ENCODE measurements at places on chromosomes 11 and 22.
A peak's percentile ranks its signal among the peaks of the same experiment; 100 is the strongest.

GRCh38 chr11:4727171-4727570 is 22.6 kb downstream of the MMP26 start:
- no peak for DNase-seq

- no peak for DNase-seq
Measured at GRCh38 chr22:32067613-32068012, 24.6 kb downstream of the SLC5A1 start.

- DNase-seq, result no peak
Measured at GRCh38 chr22:25159028-25159427, 40.6 kb upstream of the CRYBB3 start.

DNA sequence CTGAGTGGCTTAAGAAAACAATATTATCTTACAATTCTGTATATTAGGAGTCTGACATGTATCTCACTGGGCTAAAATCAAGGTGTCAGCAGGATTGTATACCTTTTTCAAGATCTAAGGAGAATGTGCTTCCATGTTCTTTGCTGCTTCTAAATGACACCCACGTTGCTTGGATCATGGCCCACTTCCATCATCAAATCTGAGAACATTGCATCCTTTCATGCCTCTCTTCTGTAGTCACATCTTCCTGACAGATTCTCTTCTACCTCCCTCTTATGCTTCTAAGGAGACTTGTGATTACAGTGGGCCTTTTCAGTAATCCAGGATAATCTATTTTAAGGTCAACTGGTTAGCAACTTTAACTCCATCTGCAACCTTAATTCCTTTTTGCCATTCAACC is 499.4 kb downstream of the FAM181B start:
- DNase-seq, result no peak

- DNase-seq, result peak; percentile 77
Measured at GRCh38 chr22:46069521-46070214, 80.7 kb upstream of the PPARA start.

- no peak for DNase-seq
Measured at GRCh38 chr11:36060926-36061325, 117.1 kb downstream of the LDLRAD3 start.

GRCh38 chr22:26485806-26486390 is 2.2 kb downstream of the SRRD start:
- DNase-seq, result no peak

- no peak for DNase-seq
Measured at GRCh38 chr11:112644410-112645131, 316.6 kb upstream of the NCAM1 start.

- no peak for DNase-seq
Measured at GRCh38 chr22:19753090-19753842, 7.3 kb upstream of the TBX1 start.

- no peak for DNase-seq
Measured at GRCh38 chr11:89667001-89667400, 43.1 kb upstream of the TRIM77 start.

DNA sequence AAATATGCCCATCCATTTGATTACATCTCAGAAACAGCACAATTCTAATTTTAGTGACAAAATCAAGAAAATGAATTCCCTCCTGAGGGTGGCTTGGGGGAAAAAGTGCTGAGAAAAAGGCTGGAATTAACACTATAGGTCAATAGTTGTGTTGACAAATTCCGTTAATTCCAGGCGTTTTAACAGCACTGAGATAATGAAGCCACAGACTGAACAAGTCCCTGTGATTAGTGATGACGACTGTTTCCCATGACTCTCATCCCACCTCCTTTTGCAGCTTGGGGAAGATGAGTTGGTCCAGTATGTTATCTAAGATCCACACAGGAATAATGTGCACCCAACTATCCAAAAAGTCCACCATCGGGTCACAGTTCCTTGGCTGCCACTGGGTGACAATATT is 12.8 kb downstream of the SRRD start:
- DNase-seq, result no peak

GRCh38 chr22:20437613-20438426 is at the start of gene SCARF2:
Gene SCARF2, minus strand, starts transcription at chr22:20437825. Its CDS starts 71 bp downstream, at chr22:20437754.
- DNase-seq, result no peak

GRCh38 chr11:84430661-84431060 is 1144.5 kb upstream of the CCDC90B start:
- peak; percentile 42 for DNase-seq

- no peak for DNase-seq
Measured at GRCh38 chr11:11468954-11469353, 115.9 kb upstream of the CSNK2A3 start.

DNA sequence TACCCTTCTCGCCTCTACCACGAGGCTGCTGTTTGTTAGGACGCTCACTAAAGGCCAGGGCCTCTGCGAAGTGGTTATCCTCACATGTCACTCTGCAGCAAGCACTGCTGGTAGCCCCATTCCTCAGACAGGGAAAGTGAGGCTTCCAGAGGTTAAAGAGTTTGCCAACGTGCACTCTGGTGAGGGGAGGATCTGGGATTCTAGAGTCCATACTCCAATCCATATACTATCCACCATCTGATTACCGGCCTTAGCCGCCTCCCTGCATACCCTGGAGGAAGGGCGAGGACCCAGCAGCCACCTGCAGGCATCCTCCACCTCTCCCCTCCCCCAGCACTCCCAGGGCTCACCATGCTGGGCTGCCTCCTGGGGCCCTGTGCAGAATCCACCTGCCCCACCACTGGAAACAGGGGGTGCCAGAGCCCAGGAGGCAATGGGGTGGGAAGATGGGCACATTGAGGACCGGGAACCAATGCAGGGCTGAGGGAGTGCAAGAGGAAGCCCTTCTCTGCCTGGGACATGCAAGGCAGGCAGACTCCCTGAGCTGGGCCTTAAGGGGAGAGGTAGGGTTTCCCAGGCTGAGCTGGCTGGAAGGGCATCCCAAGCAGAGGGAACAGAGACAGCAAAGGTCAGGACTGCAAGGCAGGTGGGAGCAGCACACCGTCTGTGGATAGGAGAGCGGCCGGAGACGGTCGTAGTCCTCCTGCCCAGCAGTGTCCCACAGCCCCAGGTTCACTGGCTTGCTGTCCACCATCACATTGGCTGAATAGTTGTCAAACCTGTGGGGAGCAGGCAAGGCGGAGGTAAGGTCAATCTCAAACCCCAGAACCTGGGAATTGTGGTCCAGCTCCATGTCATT is 11.7 kb downstream of the RAC2 start:
- DNase-seq, result no peak

GRCh38 chr11:18617688-18618341 is 16.3 kb downstream of the SPTY2D1 start:
- no peak for DNase-seq

GRCh38 chr22:19105867-19106802 is 16.1 kb downstream of the DGCR2 start:
- no peak for DNase-seq

- DNase-seq, result no peak
Measured at GRCh38 chr11:94897330-94897768, 76.0 kb downstream of the CWC15 start.

GRCh38 chr11:14973621-14974514 is 1.7 kb upstream of the CALCA start:
- no peak for DNase-seq

DNA sequence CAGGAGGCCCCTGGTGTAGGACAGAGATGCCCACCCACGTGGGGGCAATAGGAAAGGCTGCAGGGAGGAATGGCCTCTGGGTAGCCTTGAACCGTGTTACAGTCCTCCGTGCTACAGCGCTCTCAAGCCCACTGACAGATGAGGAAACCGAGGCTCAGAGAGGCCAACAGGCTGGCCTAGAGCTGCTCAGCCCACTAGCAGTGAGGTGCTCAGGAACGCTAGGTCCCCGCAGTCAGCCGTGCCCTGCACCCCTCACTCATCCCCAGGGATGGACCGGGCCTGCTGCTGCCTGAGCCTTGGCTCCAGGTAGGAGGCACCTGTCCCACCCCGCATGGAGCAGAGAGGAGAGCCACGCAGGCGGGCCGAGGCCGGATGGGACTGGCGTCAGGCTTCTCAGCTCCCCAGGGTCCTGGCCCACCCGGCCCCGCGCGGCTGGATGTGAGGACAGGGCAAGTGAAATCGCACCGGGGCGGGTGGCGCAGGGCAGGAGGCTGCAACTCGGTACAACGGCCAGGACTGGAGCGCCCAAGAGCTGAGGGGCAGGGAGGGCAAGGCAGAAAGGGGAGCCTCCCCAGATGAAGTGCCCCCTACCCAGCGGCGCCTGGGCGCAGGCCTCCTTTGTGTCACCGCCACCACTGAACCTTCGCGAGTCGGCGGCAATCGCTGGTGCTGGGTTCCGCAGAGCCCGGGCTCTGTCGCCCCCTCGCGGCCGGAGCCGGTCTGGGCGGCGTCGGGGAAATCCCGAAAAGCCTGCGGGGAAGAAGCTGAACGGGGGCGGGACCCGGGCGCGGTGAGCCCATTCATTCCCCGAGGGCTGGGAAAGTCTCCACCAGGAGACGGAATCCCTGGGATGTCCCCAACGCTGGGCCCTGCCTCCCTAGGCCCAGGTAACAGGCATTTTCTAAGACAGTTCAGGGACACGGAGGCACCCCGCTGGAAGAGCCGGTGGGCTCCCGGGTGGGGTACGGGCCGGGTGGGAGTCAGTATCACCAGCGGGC is 8.4 kb upstream of the SLC2A11 start:
- DNase-seq, result no peak

DNA sequence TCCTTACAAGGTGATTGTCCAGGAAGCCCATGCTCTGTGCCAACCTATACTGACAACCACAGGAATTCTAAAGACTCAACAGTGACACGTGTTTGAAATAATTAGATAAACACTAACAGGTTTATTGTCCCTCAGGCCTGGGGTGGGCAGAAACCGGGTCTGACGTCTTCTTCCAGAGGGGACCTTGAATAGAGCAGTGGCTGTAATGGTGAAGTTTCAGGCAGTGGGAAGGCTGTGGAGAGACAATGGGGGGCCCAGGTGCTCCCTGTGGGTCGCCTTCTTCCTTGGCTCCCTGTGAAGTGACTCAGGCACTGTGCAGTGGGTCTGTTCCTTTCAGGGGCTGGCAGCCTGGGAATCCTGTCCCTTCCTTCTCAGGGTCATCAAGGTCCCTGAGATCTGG is 54.6 kb downstream of the OTOG start:
- no peak for DNase-seq

DNA sequence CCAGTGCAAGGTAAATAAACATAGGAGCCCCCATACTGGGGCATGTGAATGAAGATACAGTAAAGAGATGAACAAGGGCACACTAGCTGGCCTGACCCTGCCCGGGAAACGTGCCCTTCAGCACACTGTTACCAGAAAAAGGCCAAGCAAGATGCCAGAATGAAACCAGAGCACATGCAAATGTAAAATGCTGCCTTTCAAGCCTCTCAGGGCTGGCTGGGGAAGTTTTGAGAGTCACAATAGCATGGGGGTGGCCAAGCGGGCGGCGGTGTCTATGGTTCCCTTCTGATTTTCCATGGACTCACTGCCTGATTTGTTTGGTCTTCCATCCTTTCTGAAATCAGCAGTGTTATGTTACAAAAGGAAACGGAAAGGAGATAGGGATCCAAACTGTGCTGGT is 18.9 kb upstream of the SUSD2 start:
- no peak for DNase-seq

DNA sequence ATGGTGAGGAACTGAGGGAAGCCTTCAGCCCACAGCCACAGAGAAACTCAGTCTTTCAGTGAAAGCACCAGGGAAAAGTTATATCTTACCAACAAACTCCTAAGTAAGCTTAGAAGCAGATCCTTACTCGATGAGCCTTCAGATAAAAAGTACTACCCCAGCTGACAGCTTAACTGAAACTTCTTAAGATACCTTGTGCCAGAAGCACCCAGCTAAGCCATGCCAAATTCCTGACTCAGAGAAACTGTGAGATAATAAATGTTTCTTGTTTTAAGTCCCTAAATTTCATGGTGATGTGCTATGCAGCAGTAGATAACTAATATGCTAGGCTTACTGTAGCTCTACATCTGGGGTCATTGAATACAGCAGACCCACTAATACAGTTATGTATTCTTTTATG is 2025.0 kb downstream of the LRRC4C start:
- no peak for DNase-seq

- no peak for DNase-seq
Measured at GRCh38 chr11:10779086-10779485, 28.0 kb downstream of the CTR9 start.

DNA sequence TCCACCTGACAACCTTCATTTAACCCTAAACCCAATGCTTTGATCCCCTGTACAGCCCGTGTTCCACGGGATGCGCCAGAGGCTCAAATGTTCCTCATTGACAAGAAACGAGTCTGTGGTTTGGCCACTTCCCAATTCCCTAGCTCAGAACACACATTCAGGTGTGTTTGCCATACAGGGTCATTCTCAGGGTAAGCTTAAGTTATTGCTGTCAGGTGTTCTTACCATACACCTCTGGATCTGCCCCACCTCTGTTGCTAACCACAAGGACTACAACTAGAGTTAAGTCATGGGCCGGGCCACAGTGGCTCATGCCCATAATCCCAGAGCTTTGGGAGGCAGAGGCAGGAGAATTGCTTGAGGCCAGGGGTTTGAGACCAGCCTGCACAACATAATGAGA is 45.6 kb upstream of the POLD3 start:
- no peak for DNase-seq

GRCh38 chr11:44256673-44257291 is 53.2 kb downstream of the ALX4 start:
- no peak for DNase-seq

DNA sequence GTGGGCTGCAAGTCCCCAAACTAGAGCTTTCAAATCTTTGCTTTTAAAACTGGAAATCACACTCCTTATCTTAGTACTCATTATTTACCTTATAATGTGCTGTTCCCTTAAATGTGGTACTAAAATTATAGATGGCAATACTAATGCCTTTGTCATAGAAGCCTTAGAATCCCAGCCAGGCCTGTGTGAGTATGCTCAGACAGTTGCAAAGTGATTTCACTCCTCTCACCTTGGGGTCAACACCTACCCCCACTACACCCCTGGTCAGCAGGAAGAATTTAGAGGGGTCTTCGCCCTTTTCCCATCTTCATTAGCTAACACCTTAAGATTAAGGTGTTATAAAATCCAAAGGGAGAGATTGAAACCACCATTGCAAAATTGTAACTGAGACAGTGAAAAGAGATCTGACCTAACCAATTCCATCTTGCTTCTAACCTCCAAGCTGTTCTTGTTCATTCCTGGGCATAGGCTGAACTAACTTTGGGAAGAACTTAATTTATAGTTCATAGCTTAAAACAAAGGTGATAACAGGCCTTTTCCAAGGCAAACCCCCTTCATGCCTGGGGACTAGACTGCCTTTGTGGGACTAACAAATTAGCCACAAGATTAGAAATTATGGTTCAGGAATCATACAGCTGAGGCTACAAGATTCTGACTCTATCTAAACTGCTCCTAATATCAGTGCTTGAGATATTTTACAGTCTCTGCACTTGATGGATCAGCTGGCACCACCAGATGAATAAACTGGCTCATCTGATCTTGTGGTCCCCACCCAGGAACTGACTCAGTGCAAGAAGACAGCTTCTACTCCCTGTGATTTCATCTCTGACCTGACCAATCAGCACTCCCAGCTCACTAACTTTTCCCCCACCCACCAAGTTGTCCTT is 10.4 kb upstream of the MRPL17 start:
- no peak for DNase-seq

- no peak for DNase-seq
Measured at GRCh38 chr22:46051646-46052045, 74.7 kb upstream of the WNT7B start.

DNA sequence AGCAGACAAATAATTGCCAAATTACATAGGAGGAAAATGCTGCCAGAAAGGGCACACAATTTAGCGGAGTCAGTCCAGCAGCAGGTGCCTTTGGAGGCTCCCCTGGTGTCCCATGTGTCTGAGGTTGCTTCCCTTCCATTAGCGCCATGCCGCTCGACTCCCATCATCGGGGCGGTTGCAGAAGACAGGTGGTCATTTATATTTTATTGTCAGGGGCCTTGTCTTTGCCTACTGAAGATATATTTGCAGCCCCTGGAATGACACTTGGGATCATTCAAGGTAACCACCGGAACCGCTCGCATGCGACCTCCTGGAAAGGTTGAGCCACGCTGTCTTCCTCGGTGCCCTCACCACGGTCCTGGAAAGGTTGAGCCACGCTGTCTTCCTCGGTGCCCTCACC is 298.3 kb downstream of the TBC1D22A start:
- DNase-seq, result no peak

All from NCI-H1417 treated with DMSO at 0.1 percent for 48 hours (cell line).